ENCODE measurements at places on chromosomes 1 and 21.

GRCh38 chr1:10918531-10918930, 93.9 kb upstream of the TARDBP start:
- no peak for DNase-seq

DNA sequence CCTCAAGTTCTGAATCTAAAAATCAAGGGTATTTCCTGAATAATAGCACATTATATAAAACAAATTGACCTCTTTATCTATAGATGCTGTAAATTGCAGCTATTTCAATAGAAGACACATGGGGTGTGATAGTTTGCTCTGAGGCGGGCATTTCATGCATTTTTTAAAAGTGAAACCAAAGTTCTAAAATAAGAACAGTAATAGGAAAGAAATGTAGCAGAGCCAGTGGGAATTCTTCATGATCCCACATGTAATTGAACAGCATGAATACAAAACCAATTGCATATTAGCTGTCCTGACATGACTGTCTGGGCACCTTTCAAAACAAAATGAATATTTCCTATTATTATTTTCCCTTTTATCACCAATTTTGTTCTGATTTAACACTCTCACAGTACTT, 85.0 kb downstream of the RGS21 start:
- DNase-seq, result no peak

DNA sequence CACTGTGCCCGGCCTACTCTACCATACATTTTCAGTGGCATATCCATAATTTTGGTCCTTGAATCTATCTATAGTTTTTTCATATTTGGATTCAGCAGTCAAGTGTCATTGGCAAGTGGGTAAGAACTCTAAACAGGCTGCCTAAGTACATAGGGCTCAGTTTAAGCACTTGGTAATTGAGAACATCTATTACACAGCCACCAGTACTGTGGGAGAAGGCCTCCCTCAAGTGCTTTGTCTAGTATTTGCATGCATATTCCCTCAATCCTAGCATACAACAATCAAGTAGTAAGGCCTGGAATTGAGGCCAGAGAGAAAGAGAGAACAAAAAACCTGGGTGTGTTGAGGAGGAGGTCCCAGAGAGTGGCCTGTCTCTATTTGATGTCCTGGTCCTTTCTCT, 325.2 kb downstream of the USP25 start:
- no peak for DNase-seq

DNA sequence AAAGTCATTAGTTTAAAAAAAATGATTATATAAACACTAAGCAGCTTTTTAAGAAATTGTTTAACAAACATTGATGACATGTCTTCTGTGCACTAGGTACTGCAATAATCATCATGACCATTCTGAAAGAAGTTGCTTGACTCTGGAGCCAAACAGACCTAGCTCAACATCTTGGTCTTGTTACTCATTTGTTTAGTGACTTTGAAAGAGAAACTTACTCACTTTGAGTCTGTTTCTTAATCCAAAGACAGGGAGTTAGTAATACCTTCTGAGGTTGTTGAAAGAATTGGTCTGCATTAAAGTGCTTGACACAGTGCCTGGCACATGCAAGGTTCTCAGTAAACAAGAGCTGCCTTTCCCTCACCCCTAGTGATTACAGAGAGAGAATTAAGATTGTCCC, 84.4 kb downstream of the SGIP1 start:
- no peak for DNase-seq

GRCh38 chr21:35885942-35886541, 174.3 kb downstream of the SETD4 start:
- DNase-seq, result no peak

DNA sequence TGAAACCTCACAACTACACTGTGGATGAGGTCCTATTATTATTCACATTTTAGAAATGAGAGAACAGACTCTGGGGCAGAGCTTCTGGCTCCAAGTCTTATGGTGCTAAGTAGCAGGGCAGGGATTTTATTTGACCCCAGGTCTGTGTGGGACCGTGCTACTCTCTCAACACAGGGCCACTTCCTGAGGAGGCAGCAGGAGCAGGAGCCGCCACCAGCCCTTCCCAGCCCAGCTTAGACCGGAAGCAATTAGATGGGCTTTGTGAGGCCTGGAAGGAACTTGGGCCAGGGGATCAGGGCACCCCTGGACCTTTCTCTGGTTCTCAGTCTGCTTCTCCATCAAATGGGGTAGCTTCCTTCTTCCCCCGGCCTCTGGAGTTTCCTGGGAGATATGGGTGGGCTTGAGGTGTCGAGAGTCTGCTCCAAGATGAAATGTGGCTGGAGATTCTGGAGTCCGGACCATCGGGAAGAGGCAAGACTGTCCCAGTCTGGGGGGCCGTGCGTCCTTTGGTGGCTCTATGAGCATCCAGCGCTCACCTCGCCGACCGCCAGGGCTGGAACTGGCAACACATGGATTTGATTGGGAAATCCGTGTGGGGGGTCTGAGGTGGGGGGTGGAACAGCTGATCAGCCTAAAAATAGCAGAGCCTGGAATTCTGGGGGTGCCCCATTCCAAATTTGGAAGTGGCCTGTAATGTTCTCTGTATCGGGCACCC, 136.8 kb downstream of the FOXD2 start:
- no peak for DNase-seq

GRCh38 chr1:111742938-111743549, 3.8 kb upstream of the INKA2 start:
- DNase-seq, result no peak

DNA sequence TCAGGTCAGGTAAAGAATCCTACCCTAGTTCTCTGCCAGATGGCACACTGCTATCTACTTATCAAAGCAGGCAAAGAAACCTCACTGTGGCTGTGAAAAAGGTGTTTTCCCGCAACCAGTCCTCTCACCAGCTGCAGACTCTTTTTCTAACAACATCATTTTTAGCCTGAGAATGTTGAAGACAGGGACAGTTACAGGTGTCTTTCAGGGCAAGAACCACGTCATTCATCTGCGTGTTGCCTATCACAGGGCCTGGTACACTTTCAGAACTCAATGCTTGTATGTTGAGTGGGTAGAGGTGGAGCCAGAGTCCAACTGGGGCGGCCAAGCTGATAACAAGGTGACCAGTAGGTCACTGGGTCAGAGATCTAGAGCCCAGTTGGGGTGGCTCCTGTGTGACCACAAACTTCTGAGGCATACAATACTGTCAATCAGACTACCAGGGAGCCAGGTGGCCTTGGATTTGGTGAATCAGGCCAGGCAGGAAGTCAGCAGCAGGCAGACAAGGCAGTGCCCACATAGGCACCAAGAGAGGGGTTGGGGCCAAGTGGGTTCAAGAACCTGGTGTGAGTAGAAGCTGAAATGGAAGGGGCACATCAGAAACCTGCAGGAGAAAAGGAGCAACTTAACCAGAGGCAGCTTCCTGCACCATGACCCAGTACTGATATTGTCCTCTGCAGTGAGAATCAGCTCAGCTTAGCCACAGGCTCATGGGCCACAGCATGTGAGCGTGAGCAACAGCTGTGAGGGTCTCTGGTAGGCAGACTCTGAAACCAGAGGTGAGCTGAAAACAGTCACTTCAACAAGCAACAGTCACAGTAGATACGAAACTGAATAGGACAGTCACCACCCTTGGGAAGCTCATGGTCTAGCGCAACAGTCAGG, 123.6 kb downstream of the DTL start:
- no peak for DNase-seq

DNA sequence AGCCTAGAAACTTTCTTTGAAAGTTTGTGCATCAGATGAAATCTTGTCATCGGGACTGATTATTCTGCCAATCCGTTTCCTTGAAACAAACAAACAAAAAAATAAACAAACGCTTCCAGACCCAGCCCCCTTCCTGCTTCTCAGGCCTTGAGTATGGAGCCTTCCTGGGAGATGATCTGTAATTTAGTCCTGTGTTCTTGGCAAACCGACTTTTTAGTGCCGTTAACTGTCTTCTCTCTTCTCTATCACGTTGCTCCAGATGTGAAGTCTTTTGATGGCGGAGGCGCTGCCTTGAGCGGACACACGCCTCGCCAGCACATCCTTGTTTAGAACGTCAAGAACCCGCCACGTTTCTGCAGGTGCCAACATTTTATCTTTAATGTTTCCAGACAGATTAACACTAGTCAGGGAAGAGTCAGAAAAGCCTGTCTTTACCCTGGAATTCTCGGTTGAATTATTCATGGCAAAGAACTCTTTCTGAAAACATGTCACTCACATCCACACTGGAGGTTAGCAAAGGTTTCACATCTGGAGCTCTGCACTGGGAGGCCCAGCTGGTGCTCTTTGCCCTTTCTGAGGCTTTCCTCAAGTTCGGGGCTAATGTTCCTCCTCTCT, 265.7 kb upstream of the C1orf174 start:
- DNase-seq, result no peak

DNA sequence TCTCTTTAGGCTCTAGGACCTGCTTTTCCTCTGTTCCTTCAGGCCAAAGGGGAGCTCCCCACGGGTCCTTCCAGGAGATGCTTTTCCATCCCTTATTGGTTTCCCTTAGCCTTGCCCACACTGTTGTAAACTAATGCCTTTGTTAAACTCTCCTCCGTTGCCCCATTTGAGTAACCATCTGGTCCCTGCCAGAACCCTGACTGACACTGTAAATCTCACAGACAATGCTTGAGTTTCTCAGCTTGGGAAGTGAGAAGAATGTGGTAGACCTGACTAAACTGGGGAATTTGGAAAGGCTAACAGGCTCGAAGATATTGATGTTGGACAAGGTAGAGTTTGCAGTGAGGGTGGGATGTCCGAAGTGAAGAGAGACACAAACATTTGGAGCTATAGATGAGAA, 11.4 kb downstream of the AKNAD1 start:
- DNase-seq, result no peak

- DNase-seq, result no peak
Observed at GRCh38 chr1:6110326-6110725, 64.6 kb downstream of the KCNAB2 start.

DNA sequence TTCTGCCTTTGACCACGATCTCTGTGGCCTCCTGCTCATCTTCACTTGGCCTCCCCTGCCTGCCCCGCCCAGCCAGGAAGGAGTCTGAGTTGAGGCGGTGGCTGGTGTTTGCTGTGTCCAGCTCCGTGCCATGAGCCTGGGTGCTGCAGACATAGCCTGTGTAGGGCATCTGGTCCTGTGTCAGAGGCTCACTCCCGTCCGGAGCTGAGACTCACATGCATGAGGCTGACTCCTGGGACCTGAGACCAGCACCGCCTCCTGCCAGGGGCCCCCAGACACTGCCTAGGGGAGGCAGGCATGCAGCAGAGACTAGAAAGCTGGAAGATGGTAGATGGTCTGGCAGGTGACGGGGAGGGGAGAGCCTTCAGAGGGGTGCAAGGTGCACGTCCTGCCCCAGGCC, 52.2 kb upstream of the TTC34 start:
- DNase-seq, result no peak

Data from stimulated activated CD4-positive, alpha-beta T cell treated with anti-CD3 and anti-CD28 coated beads, TNF-alpha, amount 100 ng/mL, for 4 hours (primary cell).